ENCODE measurements at places on chromosomes 12 and 14. TPM values are rescaled to one million over a fixed set of nuclear protein-coding genes. Genes with fewer than 3 reads are reported as not detected.

ARHGEF25 gene
- total RNA-seq: 6.3 TPM

NXPH4 gene
- 2.7 TPM for total RNA-seq

ST8SIA1 gene
- not detected for total RNA-seq

LALBA gene
- total RNA-seq: not detected

PPFIA2 gene
- total RNA-seq: not detected

RALGAPA1 gene
- total RNA-seq: 8.4 TPM

DBX2 gene
- not detected for total RNA-seq

GLI1 gene
- total RNA-seq: 7.3 TPM

STON2 gene
- total RNA-seq: 0.93 TPM

PAN2 gene
- 16.5 TPM for total RNA-seq

GYS2 gene
- total RNA-seq: 0.05 TPM

USP44 gene
- total RNA-seq: 0.34 TPM

TMEM179 gene
- 0.54 TPM for total RNA-seq

SLC10A1 gene
- not detected for total RNA-seq

GPR84 gene
- not detected for total RNA-seq

EFS gene
- not detected for total RNA-seq

LMO3 gene
- total RNA-seq: not detected

HELB gene
- 1.5 TPM for total RNA-seq

LPAR5 gene
- 0.85 TPM for total RNA-seq

HCAR2 gene
- total RNA-seq: not detected

HOXC4 gene
- 3.5 TPM for total RNA-seq

ANKRD33 gene
- not detected for total RNA-seq

MFAP5 gene
- not detected for total RNA-seq

C12orf50 gene
- not detected for total RNA-seq

MTA1 gene
- total RNA-seq: 83.4 TPM

AICDA gene
- 0.31 TPM for total RNA-seq

SERPINA12 gene
- not detected for total RNA-seq

RPL10L gene
- total RNA-seq: not detected

KRT81 gene
- 3,561 TPM for total RNA-seq

CFAP251 gene
- 0.88 TPM for total RNA-seq

MYF6 gene
- total RNA-seq: not detected

AGAP2 gene
- 0.34 TPM for total RNA-seq

ZNF26 gene
- total RNA-seq: 8.3 TPM
